ENCODE measurements at places on chromosomes 6 and 20.

GRCh38 chr6:166377721-166378120 lies 5.0 kb downstream of the MPC1 start:
- DNase-seq: no peak

- no peak for DNase-seq
Measured at GRCh38 chr6:5674721-5675120, 332.0 kb downstream of the NRN1 start.

DNA sequence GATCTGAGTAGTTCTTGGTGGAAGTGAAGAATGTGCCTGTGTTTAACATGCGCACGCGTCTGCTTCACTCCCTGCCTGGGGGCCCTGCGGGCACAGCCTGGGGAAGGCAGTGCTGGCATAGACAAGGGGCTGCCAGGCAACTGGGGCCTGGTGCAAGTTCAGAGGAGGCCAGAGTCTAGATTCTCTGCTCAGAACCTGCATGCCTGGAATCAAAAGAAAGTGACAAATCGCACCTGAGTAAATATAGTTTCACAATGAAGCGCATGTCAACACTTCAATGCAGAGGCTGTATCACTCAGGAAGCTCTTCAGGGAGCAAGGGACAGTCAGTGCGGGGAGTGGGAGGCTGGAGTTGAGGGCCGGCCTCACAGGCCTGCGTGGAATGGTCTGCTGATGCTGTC lies 24.2 kb upstream of the PPP1R14C start:
- DNase-seq: no peak

- DNase-seq: no peak
Measured at GRCh38 chr20:47284373-47284772, 72.1 kb downstream of the ZMYND8 start.

- no peak for DNase-seq
Measured at GRCh38 chr6:30802731-30803130, 58.4 kb upstream of the IER3 start.

DNA sequence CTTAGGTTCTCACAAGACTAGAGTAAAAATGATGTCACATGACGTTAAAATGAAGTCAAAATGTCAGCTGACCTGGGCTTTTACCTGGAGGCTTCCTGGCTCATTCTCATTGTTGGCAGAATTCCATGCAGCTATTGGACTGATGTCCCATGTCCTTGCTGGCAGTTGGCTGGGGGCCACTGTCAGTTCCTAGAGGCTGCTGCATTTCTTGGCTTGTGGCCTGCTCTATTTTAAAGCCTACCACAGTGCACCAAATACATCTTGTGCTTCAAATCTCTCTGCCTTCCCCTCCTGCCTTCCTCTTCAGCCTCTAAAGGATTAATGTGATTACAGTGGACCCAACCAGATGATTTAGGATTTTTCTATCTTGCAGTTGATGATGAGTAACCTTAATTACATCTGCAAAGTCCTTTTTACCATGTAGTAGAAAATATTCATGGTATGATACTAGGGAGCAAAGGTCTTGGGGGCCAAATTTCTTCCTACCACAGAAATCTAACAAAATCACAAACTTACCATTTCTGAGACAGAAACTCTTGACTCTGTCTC lies 81.9 kb downstream of the FIG4 start:
- DNase-seq: no peak

DNA sequence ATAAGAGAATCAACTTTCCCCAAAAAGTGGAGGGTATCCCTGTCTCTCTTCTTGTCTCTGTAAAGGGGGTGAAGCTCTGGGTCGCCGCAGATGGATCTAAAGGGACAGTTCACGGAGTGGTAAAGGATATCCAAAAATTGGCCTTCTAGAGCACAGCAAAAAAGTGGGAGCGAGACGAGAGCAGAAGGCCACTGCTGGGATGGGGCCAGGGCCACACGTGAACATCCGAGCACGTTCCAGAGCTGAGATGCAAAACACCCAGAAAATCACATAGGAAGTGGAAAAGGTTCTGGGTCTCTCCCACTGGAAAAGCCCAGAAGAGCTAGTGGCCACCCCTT lies 837 bp downstream of the TRAM2 start:
- DNase-seq: no peak

DNA sequence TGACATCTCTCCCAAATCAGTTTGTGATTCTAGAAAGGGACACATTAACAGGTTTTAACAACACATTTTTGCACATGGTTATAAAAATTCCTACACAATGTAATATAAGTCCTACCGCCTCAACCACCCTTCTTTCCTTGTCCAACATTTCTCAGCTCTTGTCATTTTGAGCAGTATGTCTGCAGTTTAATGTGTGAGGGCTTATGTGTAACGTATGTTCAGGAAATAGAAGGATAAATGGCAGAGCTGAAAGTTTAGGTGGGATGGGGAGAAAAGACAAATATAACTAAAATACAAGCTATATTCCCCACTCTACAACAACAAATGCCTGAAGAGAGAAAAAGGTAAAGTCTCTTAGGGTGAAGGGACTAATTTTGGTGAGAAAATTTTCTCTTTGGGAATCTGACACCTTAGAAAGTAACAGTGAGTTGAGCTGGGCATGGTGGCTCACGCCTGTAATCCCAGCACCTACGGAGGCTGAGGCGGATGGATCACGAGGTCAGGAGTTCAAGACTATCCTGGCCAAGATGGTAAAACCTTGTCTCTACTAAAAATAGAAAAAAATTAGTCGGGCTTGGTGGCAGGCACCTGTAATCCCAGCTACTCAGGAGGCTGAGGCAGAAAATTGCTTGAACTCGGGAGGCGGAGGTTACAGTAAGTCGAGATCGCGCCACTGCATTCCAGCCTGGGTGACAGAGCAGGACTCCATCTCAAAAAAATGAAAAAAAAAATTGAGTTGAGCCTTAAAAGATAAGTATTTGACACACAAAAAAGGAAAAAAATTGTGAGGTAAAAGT lies 5.1 kb downstream of the PNRC1 start:
- DNase-seq: no peak

- DNase-seq: no peak
Measured at GRCh38 chr20:45427236-45428149, 11.6 kb downstream of the PIGT start.

- no peak for DNase-seq
Measured at GRCh38 chr20:36791862-36792261, 18.3 kb upstream of the DSN1 start.

- DNase-seq: no peak
Measured at GRCh38 chr20:10282979-10283456, 64.4 kb downstream of the SNAP25 start.

- DNase-seq: no peak
Measured at GRCh38 chr6:152478377-152479010, 158.7 kb downstream of the SYNE1 start.

DNA sequence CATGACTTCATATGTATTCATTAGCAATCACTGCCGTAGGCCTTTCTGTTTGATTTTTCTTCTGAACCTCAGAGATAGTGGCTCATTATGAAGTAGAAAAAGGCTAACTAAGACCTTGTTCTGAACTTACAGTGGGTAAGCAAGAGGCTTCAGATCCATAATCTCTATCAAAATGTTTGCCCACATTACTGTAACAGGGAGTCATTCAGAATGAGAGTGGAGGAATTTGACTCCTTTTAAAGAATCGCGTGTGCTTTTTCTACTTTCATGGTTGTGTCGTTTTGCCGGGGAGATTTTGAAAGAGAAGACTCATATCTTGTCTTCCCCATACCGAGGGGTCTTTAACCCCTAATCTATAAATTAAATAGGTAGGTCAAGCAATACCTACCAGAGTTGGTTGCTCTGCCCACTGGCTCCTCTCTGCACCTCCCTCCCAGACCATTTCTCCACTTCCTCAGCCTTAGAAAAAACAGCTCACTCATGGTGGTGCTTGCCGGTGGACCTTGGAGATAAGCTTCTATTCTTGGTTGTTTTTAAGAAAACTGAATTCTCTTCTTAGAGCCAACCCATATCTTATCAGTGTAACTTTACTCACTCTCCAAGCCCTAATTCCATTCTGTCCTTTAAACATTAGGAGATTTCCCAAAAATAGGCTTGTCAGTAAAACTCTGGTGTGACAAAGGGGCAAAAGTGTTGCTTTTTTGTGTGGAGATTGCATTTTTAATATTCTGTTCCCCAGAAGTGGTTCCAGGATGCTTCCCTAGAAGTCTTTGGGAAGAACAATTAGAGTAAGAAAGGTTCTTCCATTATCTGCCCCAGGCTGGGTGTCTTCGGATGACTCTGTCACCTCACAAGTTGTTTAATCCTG lies 56.6 kb downstream of the E2F3 start:
- DNase-seq: no peak

GRCh38 chr20:29497261-29497671 lies 1760.2 kb upstream of the DEFB115 start:
- peak; percentile 91 for DNase-seq

- no peak for DNase-seq
Measured at GRCh38 chr6:82686719-82687118, 323.1 kb downstream of the TPBG start.

DNA sequence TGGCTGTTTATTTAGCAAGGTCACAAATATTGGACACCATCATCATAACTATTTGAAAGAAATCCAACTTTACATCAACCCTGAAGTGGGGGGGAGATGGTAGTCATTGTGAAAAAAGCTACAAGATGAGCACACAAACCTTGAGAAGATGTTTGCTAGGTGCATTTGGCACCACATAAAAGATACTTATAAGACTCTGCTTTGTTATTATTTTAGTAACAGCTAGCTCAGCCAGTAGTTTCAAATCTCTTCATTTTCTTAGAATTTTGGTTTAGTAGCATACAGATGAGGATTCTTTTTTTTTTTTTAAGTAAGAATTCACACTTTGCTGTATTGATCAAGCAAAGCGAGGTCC lies 14.4 kb downstream of the ADTRP start:
- DNase-seq: no peak

- DNase-seq: no peak
Measured at GRCh38 chr6:28003059-28003458, 46.0 kb downstream of the OR2B6 start.

DNA sequence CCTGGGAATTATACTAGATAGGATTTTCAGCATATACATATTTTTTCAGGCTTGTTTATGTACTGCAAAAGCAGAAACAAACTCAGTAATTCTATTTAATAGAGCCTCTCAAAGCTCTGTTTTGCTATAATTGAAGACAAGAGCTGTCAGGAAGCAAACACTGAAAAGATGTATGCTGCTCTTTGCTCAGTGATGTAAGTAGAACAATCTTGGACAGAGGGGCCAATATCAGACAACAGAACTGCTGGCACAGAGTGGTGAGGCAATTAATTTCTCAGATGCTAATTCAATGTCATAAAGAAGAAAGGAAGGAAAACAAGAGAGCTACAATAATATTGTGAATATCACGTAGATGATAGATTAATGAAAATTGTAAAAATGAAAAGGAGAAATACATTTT lies 663.3 kb upstream of the ADGRB3 start:
- DNase-seq: no peak

GRCh38 chr6:130326496-130326895 lies 39.3 kb upstream of the TMEM200A start:
- no peak for DNase-seq

GRCh38 chr6:53834132-53834531 lies 39.3 kb downstream of the LRRC1 start:
- DNase-seq: no peak

Measured in MM.1S (cell line).